ENCODE measurements at places on chromosomes 7 and 10. TPM values are rescaled to one million over a fixed set of nuclear protein-coding genes. Genes with fewer than 3 reads are reported as not detected.
A peak's percentile ranks its signal among the peaks of the same experiment; 100 is the strongest.

ABCB1 gene
- total RNA-seq, result 12.8 TPM

GRCh38 chr10:110151467-110151866, 55.9 kb upstream of the MXI1 start:
- DNase-seq, result peak; percentile 63

- no peak for DNase-seq
Observed at GRCh38 chr7:157079116-157079515, 59.6 kb upstream of the UBE3C start.

- no peak for DNase-seq
Observed at GRCh38 chr7:75876126-75876881, 2.5 kb upstream of the RHBDD2 start.

DNA sequence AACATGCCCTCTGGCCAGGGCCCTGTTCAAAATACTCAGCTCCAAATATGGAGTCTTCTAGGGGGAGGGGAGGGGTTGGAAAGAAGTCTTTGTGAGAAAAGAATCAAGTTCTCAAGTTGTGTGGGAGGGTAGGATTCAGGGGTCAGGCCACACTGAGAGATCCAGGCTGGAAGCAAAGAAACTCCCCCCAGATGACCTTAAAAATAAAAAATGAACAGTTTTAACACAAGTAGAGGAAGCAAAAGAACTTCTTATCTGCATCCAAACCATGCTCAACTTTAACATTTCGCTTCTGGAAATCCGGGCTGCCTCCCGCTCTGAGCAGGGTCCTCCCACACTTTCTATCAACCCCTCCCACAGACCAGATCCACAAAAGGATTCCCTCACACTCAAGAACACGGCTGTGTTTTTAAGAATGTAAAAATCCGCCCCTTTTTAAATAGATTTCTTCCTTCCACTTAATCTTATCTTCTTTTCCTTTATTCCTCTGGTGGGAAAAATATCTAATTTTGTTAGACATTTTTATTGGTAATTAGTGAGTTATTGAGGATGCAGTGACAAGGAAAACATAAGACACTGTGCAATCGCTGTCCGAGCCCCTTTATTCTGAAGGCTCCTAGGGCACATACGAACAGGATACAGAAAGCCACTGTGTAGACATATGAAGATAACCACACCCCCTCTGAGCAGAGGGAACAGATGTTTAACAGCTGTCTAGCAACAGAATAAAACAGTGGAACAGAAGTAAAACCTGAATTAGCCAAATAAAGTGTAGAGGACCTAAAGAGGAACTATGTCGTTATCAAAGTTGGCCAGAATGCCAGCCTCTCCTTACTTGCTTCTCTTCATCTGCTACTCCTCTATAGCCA, 43.8 kb downstream of the CYTH3 start:
- DNase-seq, result no peak

DNA sequence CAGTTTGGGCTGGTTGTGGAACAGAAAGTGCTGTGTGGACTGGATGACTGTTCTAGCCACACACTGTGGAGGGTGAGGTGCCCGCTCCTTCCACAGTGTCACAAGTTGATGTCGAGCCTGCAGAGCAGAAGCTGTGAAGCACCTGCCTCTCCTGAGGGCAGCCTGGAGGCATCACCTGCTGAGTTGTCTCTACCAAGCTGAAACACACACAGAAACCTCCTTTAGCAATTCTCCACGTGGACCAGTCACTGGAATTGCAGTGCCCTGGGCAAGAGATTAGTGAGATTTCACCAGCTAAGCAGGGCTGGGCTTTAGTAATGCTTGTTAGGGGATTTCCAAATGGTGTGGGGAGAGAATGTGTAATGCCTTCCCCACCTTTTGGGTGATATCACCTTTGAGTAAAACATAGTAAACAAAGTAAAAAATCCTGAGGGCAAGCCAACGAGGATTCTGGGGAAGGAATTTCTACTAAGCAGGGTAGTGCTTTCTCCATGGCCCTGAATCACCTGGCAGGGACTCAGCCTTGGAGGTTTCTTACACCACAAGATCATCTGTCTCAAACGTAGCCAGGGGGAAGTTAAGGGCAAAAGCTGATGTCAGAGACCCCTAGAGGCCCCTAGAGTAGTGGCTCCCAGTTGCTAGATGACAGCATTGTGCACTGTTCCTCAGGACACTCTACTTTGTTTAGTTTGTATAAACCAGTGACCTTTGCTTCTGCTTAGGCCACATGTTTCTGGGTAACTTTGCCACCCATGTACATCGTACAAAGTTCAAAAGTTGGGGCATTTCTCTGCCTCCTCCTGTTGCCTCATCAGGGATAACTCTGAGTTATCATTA, 233.1 kb upstream of the IGFBP3 start:
- DNase-seq, result no peak

- DNase-seq, result no peak
Observed at GRCh38 chr10:1116696-1117280, 60.6 kb downstream of the WDR37 start.

AKR1E2 gene
- 15.5 TPM for total RNA-seq

DNA sequence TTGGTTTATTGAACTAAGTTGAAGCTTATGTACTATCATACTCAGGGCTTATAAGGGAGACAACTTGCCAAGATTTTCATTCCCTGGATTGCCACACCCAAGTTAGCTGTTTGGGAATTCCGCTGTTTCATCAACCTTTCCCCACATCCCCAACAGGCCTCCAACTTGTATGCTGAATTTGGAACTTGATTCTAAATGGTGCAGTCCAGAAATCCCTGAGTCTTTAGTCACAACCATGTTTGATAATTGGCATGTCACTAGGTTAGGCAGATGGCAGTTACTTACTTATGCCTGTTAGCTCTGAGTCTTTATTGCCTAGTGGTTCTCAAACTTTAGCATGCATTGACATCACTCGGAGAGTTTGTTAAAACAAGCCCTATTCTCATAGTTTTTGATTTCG, 135.4 kb upstream of the PRPS1L1 start:
- DNase-seq, result no peak

SKIDA1 gene
- 0.59 TPM for total RNA-seq

DNA sequence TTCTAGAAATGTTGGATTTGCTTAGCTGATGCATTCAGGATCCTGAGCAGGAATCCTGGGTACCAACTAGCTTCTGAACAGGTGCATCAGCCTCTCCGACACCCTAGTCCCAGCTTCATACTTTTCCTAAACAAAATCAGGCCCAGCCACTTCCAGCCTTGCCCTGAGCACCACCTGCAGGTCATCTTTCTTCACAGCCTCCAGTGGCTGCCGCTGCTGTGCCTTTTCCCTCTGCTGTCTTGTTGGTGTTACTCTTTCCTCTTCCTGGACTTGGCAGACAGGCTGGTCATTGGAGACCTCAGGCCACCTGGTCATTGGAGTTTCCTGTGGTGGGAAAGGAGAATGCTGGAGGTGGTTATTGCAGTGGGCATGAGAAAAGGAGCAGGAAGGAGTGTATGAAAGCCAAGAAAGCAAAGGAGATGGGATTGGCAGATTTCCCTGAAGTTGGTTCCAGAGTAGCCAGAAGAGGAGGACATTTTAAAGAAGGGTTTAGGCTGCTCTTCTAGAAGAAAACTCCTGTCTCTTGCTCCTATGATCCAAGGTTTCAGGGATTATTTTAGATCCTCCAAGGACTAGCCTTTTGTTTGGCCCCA, 48.2 kb upstream of the NFKB2 start:
- DNase-seq, result peak; percentile 56

UBN2 gene
- total RNA-seq, result 26.8 TPM

DNA sequence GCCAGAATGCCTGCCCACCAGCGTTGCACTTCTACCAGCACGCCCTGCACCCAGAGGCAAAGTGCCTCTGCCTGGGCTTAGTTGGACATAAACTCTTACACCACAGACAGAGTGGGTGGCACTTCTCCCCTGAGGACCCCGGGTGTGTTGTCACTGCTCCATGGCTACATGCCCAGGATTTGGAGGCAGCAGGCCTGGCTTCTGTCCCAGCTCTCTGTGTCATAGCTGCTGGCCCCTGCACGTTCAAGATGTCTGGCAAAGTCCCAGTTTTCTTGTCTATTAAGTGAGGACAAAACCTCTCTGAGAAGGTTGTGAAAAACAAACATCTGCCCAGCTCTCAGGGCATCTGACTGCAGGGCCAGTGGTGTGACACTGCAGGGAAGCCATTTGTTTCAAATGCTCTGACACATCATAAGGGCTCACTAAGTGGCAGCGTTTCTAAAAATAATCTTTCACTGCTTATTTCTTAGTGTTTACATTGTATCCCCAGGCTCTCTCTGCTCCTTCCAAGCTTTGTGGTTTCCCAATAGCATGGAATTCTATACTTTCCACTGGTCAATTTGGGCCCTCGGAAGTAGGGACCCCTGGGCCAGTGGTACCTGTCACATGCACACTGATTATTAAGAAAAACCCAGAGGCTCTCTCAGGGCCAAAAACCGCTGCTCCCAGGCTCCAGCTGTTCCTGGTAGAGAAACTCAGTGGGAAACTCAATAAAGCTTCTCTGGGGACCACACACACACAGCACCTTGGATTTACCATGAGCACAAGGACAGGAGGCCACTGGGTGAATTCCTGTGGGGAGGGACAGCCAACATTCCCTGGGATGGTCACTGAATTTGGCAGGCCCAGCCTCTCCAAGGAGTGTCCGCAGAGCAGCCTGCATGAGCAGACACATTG, 86.2 kb upstream of the ANLN start:
- DNase-seq, result peak; percentile 78

DNA sequence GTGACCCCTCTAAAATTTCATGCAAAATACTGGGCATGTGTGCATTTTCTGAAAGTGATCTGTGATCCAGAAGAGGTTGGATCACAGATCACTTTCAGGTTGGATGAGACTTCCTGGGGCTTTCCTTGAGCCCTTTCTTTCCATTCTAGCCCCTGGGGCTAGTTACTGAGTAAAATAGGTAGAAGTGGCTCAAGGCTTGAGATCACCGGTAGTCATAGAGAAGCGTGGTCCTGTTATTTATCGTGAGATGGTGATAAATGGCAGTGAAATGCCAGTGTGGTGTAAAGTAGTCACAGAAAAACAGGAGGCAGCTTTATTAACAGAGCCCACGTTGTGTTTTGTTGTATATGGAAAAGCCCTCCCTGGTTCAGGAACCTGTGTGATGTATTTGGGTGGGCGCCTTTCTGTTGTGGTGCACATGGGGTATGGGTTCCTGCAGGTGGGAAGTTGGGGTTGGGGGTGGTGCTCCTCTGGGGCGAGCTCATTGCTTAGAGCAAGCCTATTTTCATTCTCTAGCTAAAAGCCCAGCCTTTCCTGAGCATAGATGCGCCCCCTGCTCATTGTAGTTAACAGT, 34.0 kb upstream of the SH2D4B start:
- no peak for DNase-seq

All from breast epithelium (tissue), 4 donors.